ENCODE measurements at places on chromosomes 1 and 21.

- no peak for DNase-seq
These were observed 148.3 kb downstream of the C1orf94 start for GRCh38 chr1:34324879-34325440.

GRCh38 chr21:37759777-37760176 lies 156.5 kb downstream of the KCNJ6 start:
- no peak for DNase-seq

DNA sequence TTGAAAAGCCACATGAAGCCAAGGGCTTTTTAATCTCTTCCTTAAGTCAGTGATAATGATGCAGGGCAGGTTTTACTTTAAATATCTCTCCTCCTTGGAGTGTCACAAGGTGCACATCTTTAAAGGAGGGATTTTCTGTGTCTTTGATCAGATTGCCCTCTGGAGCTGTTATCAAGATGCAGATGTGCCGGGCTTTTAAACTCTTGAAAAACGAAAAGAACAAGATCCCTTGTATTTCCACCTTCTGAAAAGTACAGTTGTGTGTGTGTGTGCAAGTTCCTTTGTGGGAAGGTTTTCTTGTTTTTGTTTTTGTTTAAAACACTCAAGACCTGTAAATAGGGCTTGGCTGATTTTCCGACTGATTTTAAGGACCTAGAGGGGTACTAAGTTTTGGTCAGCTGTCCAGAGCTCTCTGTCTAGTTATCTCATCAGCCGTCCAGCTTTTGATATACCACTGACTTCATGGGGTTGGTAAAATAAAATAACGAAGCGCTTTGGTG lies 1.6 kb downstream of the MARK1 start:
- DNase-seq, result no peak

DNA sequence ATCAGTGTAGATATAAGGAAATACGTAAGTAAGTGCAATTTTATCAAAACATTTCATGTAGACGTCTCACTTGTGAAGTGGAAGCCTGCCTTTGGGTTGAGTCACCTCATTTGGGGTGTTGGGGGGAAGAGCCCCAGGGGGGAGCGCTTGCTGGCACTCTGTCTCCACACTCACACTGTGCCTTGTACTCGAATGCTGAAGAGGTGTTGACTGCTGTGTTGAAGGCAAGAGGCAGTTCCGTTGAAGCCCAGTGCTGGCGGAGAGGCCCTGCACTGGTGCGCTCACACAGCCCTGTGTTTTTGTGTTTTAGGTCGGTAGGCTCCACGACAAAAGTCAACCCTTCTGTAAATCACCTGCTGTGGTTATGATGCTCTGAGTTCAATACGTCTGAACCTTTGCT lies 131.9 kb upstream of the COL6A1 start:
- no peak for DNase-seq

DNA sequence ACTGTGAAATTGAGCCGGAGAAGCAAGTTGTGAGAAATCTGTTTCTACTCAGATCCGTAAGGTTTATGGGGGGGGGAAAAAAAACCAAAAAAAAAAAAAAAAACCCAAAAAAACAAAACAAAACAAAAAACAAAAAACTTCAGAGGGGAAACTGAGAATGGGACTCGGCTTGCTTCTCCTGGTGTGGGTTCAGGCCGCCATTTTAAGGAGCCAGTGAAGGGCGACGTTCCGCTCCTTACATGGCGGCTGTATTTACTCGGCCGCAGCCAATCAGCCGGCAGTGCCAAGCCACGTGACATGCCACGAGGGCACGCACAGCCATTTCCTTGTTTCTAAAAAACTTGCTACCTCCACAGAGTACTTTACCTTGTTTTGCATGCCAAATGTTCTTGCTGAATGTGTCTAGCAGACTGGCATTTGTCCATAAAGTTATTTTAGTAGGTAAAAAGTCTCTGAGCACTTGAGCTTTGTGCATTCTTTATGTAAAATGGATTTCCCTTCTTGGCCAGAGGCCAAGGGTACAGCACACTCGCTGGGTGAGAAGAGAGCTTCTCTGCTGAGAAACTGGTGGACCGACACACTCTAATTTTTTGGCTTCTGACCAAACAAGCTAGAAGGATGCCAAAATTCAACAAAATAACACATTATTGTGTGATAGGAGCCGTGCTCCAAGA lies 101.8 kb downstream of the NFIA start:
- no peak for DNase-seq

DNA sequence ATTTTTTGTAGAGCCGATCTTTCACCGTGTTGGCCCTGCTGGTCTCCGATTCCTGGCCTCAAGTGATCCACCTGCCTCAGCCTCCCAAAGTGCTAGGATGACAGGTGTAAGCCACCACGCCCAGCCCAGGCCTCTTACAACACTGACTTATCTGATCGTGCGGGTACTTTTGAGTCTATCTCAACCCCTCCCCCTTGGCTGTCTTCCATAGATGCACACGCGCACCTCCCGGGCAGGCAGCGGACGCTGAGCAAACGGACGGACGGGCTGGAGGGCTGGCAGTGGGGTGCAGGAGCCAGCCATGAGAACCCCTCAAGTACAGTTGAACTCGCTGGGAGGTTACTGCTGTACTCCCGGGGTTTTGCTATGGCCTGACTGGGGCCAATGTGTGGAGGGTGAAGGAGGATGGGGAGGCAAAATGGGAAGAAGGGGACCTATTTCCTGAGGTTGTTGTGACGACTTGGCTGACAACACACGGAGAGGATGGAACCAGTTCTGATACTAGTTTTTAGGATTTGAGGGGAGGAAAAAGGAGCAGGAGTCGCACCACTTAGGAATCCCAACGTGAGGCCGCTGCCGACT lies 959 bp downstream of the CD58 start:
- DNase-seq, result no peak

DNA sequence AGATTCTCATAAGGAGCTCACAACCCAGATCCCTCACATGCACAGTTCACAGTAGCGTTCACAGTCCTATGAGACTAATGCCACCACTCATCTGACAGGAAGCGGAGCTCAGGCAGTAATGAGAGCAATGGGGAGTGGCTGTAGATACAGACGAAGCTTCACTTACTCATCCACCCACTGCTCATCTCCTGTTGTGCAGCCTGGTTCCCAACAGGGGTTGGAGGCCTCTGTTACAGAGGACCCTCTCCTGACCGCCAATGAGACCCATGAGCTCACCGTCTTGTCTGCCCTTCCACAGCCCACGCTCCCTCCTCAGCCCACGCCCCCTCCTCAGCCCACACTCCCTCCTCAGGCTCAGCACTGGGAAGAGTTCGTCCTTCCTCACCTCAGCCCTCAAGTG lies 39.6 kb downstream of the RSPH1 start:
- DNase-seq, result peak; percentile 36

DNA sequence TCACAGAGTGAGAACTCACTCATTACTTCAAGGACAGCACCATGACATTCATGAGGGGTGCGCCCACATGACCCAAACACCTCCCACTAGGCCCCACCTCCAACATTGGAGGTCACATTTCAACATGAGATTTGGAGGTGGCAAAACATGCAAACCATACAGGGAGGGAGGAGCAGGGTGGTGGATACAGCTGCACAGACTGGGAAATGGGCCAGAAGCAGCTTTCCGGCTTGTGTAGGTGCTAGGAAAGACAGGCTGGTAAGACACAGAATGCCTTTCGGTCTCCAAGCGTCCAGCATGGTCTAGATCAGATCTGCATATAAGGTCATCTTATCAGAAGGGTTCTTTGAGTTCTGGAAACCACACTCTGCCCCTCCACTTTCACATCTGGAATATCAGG lies 35.1 kb upstream of the TINAGL1 start:
- DNase-seq, result no peak

GRCh38 chr1:232368821-232369321 lies 261.1 kb downstream of the SIPA1L2 start:
- no peak for DNase-seq

- no peak for DNase-seq
These were observed 119.8 kb downstream of the OSBPL9 start for GRCh38 chr1:51736702-51737101.

- peak; percentile 76 for DNase-seq
These were observed 6.3 kb downstream of the ATF6 start for GRCh38 chr1:161772397-161772796.

DNA sequence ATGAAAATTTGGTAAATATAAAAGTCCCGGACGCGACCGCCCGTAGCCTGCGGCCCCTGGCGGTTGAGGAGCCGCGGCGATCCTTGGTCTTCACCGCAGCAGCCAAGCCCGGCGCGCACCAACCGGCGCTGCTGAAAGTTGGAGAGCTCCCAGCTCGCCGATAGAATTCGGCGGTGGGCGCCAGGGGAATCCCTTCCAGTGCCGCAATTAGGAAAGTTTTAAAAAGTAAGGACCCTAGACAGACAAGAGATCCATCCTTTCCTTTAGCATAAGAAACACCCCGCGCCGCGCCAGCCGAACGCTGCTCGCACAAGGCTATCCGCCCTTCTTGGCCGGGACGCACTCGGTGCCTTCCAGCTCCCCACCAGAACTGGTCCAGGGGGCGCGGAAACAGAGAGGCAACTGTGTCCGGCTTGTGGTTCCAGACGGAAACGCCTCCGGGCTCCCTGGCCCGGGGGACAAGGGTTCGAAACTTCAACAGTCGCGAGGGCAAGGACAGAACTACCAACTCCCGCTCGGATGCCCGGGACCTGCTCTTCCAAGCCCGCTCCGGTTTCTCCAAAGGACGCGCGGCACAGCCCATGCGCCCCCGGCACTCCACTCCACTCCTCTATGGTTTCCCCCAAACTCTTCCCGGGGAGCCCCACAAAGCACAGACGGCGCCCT lies 1.7 kb downstream of the FAM78B start:
- DNase-seq, result no peak

GRCh38 chr1:227038401-227038800 lies 98.3 kb downstream of the COQ8A start:
- no peak for DNase-seq

- DNase-seq, result no peak
These were observed 288.0 kb downstream of the BACH1 start for GRCh38 chr21:29586696-29587095.

GRCh38 chr1:9373619-9374018 lies 80.9 kb downstream of the SPSB1 start:
- DNase-seq, result peak; percentile 81

DNA sequence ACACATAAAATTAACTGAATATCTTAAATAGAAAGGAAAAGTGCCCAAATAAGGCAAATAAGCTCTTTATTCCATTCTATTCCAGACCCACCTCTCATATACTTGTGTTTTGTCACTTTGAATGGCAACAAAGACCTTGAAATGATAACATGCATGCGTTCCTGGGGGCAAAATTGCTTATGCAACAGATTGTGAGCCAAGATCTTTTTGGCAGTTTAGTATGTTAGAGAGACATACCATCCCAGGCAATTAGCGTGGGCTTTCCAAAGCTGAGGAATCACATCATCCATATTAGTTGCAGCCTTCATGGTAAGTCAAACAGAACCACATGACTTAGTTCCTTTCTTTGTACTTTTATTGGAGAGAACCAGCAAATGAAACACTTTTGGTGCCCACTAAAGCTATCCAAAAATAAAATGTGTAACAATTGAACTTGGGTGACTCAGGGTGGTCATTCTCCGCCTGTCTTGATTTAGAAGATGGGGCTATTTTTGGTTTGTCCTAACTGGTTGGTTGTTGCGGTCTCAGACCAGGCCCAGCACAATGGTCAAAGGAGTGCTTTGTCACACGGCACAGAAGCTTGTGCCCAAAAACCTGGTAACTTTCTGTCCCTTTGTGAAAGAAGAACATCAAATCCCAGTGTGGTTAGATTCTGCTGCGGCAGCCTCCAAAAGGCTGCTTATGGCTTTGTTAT lies 68.7 kb upstream of the ATF3 start:
- peak; percentile 87 for DNase-seq

- DNase-seq, result peak; percentile 39
These were observed 241.4 kb upstream of the JUN start for GRCh38 chr1:59025201-59025600.

- peak; percentile 39 for DNase-seq
These were observed 93.0 kb upstream of the TENT5C start for GRCh38 chr1:117512728-117513321.

DNA sequence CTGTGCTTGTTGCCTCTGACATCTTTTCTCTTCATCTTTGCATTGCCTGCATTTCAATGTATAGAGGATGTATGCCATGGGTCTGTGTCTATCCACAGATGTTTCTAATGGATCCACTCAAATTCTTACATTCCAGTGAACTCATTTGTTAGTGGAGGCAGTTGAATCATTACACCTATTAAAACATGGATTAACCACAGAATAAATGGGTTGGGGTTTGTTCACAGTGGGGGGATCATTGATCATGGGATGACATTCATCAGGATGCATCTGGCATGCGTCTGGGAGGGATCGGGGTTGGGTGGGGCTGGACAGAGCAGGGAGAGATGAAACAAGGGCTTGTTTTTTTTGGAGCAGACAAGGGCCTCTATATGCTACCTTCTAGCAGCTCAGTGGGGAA lies 182.5 kb downstream of the RHOU start:
- no peak for DNase-seq

DNA sequence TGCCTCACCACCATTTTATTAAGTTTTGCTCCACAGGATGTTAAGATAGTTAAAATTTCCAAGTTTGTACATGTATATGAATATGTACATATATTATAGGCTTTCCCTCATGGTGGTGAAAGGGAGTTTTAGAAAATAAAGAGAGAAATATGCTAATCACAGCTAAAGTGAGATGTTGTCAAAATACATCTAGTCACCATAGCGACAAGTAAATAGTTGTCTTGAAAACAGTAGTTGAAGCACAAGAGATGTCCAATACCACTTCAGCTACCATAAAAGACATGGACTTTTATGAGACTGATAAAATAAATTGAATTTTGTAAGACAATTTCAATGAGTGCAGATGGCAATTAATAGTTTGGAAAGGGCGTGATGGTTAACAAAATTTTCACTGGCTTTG lies 1600.0 kb downstream of the BRINP3 start:
- DNase-seq, result no peak

DNA sequence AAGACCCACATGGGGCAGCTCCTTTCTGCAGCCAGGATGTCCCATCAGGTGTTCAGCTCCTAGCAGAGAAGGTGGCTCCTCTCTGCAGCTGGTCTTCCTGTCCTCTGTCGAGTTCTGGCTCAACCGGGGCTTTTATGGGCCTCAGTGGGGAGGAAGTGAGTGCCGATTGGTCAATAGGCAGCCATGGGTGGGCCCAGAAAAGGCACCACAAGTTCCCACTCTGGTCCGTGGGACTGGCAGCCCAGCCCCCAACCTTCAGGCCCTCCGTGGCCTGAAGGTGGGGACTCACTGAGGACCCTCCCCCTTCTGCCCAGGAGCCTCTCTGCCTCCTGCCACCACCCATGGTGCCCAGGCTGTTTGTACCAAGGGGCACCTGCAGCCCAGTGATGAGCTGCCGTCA lies 161.7 kb upstream of the DUSP10 start:
- DNase-seq, result no peak

DNA sequence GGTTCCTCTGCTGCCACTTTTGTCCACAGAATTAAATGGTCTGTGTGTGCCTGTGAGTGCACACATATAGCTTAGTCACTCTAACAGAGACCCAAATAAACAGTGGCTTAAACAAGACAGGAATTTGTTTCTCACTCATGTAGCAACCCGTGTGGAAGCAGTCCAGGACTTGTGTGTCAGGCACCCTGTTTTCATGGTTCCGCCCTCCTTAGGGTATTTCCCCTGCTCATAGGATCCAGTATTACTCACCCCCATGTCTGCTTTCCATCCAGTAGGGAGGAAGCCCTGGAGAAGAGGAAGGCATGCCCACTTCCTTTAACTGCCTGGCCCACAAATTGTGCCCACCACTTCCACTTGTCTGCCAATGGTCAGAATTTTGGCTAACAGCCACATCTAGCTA lies 41.3 kb upstream of the TACSTD2 start:
- DNase-seq, result peak; percentile 80

GRCh38 chr1:201774224-201774982 lies 54.6 kb upstream of the IPO9 start:
- no peak for DNase-seq
